Activated naive CD4-positive, alpha-beta T cell treated with anti-CD3 and anti-CD28 coated beads, Interleukin-2, amount 10 ng/mL, durations not matched to agents 5 hours and 36 hours (primary cell): ENCODE measurements at places on chromosomes 3 and 15. TPM values are rescaled to one million over a fixed set of nuclear protein-coding genes. Genes with fewer than 3 reads are reported as not detected.

PPARG gene
- 0.22 TPM for total RNA-seq

SLC6A20 gene
- not detected for total RNA-seq

GANC gene
- total RNA-seq, result 29.7 TPM

SLC9A9 gene
- total RNA-seq, result 10.0 TPM

CPNE9 gene
- not detected for total RNA-seq

TMEM108 gene
- total RNA-seq, result not detected
